ENCODE measurements at places on chromosomes 16 and 17.

- no peak for DNase-seq
Measured at GRCh38 chr17:70321352-70321751, 152.0 kb downstream of the KCNJ2 start.

DNA sequence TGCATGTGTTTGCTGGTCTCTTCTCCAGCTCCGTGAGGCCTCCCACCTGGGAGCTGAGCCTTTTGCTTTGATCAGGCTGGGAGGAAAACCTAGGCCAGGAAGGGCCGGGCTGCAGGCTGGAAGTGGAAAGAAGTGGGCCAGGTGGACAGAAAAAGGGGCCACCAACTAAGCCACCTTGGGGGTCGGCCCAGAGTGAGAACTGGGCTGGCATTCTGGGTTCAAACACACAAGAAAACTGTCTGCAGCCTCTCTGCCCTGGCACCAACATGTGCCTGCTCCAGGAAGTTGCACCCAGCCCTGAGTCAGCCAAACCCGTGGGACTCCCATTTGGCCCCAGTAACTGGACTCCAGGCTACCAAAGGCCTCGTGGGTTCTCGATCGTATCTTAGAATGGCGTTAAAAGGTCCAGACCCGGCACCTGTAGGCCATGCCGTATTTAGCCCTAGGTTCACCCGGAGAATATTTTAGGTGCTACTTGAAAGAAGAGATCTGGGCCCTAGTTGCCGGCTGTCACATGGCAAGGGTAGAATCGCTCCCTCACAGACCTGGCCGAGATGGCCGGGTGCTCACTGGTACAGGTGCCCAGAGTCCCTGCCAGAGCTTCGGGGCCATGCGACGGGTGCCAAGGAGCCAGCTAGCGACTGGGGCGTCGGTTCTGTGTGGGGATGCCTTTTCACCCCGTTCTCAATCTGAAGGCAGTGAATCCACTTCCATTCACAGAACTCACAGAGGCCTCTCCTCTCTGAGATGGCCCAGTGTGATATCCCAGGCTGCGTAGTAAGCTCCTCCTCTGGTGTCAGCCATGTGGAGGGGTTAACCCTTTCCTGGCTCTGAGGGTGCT is 236.6 kb downstream of the MRTFB start:
- no peak for DNase-seq

GRCh38 chr17:43024407-43025289 is at the start of gene RND2:
Gene RND2 (plus strand): TSS chr17:43025231. CDS start chr17:43025348, 117 bp downstream.
- DNase-seq, result peak; percentile 95

- no peak for DNase-seq
Measured at GRCh38 chr16:55169780-55170179, 154.2 kb upstream of the IRX6 start.

GRCh38 chr17:7479213-7480088 is at the start of gene ZBTB4:
Gene ZBTB4 (minus strand): TSS chr17:7479631. CDS start chr17:7466801, 12,830 bp downstream.
- peak; percentile 49 for DNase-seq

DNA sequence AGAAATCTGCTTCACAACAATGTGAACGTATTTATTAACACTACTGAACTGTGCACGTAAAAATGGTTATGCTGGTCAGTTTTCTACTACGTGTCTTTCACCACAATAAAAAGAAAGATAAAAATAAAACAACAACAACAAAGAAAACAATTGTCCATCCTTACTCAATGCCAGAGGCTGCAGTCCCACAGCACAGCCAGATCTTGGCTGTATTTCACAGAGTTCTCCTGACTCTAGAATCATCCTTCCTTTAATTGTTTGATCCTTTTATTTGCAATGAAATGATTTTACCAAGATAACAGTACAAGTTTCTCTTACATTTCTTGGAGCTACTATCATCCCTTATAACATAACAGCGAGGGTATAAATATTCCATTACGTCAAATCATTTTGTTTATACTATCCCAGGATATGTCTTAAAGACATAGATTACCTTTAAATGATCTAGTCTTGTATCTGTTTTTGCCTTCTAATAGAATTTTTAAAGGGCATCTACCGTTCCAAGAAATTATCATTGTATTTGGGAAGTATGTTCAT is 103.3 kb downstream of the SLC39A11 start:
- DNase-seq, result no peak

GRCh38 chr17:12982224-12982623 is 35.6 kb downstream of the ELAC2 start:
- DNase-seq, result no peak
